GM18507 (cell line): ENCODE measurements at places on chromosomes 4 and X.

- DNase-seq: no peak
Observed at GRCh38 chr4:140736669-140737343, 19.4 kb downstream of the TBC1D9 start.

GRCh38 chr4:139639654-139640053, 26.0 kb upstream of the MGST2 start:
- no peak for DNase-seq

- DNase-seq: no peak
Observed at GRCh38 chrX:22164770-22165388, 107.8 kb upstream of the CBLL2 start.

- no peak for DNase-seq
Observed at GRCh38 chr4:24024605-24025004, 134.8 kb upstream of the PPARGC1A start.

DNA sequence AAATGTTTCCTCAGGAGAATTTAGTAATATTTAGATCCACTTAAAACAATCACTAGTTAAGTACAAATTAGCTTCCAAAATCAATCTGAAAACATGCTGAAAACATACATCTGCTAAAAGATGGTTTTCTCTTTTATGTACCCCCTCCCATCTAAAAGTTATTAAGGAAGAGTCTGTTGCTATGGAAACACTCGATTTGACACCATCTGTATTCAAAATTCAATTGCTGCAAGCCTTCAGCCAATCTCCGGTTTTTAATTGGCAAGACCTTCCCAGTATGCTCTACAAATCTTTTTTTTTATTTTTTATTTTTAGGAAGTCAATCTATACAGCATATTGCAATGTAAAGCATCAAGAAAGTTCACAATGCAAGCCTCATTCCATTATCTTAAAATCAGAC, 639.3 kb upstream of the FTHL17 start:
- no peak for DNase-seq
